GM23338 (cell line): ENCODE measurements at places on chromosomes 11 and 22.

GRCh38 chr11:72741429-72741833 is 10.8 kb downstream of the ARAP1 start:
- DNase-seq, result peak; percentile 45
- peaks cover 33% of the 10 kb centered on the region for H3K4me1 ChIP-seq
- H3K27ac ChIP-seq, result peak overlapping the region; percentile 92
- H3K4me3 ChIP-seq, result peak overlapping the region; percentile 17; the same call in 1 of the 2 replicates
- no peaks in the 10 kb centered on the region for H3K36me3 ChIP-seq
- H3K27me3 ChIP-seq, result no peaks in the 10 kb centered on the region

DNA sequence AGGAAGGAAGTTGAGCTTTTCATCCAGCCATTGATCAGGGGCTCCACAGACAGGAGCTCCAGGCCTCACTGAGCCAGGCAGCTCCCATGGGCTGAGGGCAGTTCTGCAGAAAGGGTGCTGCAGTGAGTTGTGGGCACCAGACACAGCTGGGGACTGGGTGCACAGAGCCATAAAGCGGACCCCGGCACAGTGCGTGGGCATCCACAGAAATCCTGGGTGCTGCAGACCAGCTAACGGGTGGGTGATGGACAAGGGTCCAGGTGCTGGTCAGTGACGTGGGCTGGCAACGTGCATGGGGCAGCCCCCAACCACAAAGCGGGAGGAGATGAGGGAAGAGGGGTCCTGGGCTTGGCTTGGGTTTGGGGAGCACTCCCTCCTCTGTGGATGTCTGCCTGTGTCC is 19.4 kb upstream of the GAL start:
- H3K27ac ChIP-seq, result no peak overlapping the region
- H3K36me3 ChIP-seq, result no peaks in the 10 kb centered on the region

DNA sequence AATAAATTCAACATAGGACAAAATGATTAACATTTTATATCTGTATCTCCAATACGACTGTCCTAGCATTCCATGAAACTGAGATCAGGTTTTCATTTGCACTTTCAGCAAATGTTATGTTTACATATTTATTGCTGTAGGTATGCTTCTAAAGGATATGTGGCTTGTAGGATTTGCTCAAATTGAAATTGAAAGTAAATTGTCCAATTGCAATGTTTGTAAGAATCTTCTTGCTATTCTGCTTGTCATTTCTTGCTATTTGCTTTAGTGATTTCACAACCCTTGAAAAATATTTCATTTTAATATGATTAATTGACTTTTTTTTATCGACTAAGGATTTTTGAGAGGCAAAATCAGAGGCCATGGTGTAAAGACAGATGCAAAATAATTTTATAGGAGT is 904.2 kb upstream of the RAG2 start:
- no peak overlapping the region for H3K27ac ChIP-seq
- DNase-seq, result no peak
- H3K27me3 ChIP-seq, result no peaks in the 10 kb centered on the region

DNA sequence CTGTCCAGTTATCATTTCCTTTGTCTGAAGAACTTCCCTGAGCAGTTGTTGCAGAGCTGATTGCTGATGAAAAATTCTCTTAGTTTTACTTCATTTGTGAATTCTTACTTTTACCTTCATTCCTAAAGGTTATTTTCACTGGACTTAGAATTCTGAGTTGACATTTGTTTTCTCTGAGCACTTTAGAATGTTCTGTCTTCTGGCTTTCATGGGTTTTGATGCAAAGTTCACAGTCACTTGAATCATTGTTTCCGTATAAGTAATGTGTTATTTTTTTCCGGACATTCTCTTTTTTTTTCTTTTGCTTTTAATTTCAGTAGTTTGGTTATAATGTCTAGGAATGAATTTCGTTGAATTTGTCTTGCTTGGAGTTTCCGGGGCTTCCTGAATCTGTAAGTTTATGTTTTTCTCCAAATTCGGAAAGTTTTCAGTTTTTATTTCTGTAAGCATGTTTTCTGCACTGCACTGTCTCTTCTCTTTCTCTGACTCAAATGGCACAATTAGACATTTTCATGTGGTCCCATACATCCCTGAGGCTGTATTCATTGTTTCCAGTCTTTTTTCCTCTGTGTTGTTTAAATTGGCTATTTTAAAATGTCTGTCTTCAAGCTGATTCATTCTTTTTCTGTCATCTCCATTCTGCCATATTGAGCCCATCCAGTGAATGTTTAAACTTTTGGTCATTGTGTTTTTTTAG is 68.5 kb upstream of the NARS2 start:
- H3K27ac ChIP-seq, result no peak overlapping the region
- no peaks in the 10 kb centered on the region for H3K4me1 ChIP-seq
- no peak overlapping the region for H3K4me3 ChIP-seq

DNA sequence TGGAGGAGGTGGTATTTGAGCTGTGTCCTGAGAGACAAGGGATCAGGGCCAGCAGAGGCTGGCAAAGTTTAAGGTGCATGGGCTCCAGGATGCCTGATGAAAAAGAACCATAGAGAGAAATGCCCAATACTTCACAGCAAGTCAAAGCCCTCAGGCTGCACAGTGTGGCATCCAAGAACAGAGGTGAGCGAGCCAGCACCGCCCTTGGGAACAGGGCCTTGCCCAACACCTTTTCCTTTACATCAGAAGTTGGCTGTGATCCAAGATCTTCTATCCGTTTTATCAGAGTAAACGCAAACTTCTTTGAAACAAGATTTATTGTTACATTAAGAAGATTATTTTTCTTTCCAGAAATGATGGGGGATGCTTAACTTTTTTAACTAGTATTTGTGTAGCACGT is 1.4 kb downstream of the B3GNT6 start:
- H3K27me3 ChIP-seq, result peaks cover 22% of the 10 kb centered on the region
- no peak overlapping the region for H3K4me3 ChIP-seq
- H3K4me1 ChIP-seq, result peaks cover 7% of the 10 kb centered on the region; the same call in 1 of the 2 replicates
- H3K27ac ChIP-seq, result no peak overlapping the region

GRCh38 chr11:60767388-60767811 is 10.7 kb downstream of the MS4A15 start:
- H3K4me1 ChIP-seq, result no peaks in the 10 kb centered on the region
- H3K36me3 ChIP-seq, result no peaks in the 10 kb centered on the region
- H3K27ac ChIP-seq, result no peak overlapping the region
- H3K4me3 ChIP-seq, result no peak overlapping the region

DNA sequence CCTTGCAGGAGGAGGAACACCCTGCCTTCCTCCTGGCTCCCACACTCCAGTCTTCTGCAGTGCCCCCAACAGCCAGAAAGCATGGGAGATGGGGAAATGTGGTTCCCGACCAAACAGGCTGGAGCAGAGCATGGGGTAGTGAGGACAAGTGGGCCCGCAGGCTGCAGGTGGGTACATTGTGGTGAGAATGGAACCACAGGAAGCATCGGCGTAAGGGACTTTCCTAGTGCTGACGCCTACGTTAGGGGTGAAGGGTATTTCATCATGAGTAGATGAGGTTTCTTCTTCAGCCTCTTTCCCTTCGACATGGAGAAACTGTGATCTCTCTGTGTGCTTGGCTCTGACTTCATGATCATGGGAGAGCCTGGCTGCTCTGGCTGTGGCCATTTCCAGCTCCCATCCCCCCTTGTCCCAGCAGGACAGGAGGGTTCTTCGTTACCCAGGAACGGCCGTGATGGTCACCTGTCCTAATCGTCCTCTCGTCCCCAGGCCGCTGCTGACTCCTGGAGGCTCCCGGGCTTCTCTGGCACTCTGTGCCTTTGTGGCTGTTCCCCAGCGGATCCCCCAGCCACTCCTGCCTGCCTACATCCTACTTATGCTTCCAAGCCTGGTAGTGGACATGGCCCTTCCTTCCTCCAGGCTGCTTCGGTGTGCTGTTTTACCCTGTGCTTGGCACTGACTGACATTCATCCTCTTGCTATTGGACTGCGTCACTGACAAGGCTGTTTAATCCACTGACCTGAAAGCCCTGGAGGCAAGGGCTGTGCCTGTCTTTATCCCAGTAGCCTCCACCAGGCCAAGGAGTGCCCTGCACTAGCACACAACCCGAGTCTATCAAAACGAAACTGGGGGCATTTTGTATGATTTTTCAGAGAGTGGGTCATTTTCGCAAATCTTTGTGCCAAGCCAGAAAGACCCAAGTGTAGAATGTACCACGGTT is 65.2 kb upstream of the CECR2 start:
- 0 out of 2 replicates have a peak, but pooled peaks cover 10% of the 10 kb centered on the region for H3K4me1 ChIP-seq
- no peak for DNase-seq
- no peak overlapping the region for H3K27ac ChIP-seq
- no peaks in the 10 kb centered on the region for H3K36me3 ChIP-seq
- no peaks in the 10 kb centered on the region for H3K27me3 ChIP-seq

GRCh38 chr11:78000193-78000592 is 5.7 kb upstream of the INTS4 start:
- DNase-seq, result peak; percentile 92
- no peaks in the 10 kb centered on the region for H3K4me1 ChIP-seq
- H3K4me3 ChIP-seq, result no peak overlapping the region

- no peak overlapping the region for H3K4me3 ChIP-seq
- H3K27me3 ChIP-seq, result no peaks in the 10 kb centered on the region
- DNase-seq, result peak; percentile 47
- H3K36me3 ChIP-seq, result no peaks in the 10 kb centered on the region
- no peak overlapping the region for H3K27ac ChIP-seq
These were observed 2.1 kb downstream of the CLDN25 start for GRCh38 chr11:113781682-113782081.

- peaks cover 33% of the 10 kb centered on the region for H3K4me1 ChIP-seq
- DNase-seq, result peak; percentile 52
- H3K27me3 ChIP-seq, result no peaks in the 10 kb centered on the region
- no peaks in the 10 kb centered on the region for H3K36me3 ChIP-seq
These were observed 38.7 kb upstream of the LINC01488 start for GRCh38 chr11:69442807-69443137.

- DNase-seq, result no peak
- H3K27ac ChIP-seq, result no peak overlapping the region
- no peaks in the 10 kb centered on the region for H3K4me1 ChIP-seq
These were observed 65.5 kb downstream of the ME3 start for GRCh38 chr11:86606836-86607481.

DNA sequence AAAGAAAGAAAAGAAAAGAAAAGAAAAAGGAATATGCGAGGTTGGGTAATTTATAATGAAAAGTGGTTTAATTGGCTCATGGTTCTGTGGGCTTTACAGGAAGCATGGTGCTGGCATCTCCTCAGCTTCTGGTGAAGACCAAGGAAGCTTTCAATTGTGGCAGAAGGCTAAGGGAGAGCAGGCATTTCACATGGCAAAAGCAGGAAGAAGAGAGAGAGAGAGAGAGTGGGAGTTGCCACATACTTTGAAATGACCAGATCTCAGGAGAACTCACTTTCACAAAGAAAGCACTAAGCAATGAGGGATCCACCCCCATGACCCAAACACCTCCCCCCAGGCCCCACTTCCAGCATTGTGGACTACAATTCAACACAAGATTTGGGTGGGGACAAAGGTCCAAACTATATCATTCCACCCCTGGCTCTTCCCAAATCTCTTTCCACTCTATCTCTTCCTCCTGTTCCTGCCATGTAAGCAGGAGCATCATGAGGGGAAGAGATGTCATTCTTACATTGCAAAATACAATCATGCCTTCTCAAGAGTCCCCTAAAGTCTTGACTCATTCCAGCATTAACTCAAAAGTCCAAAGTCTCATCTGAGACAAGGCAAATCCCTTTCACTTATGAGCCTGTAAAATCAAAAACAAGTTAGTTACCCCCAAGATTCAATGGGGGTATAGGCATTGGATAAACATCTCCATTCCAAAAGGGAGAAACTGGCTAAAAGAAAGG is 38.9 kb downstream of the LINC01488 start:
- no peak for DNase-seq
- H3K27me3 ChIP-seq, result no peaks in the 10 kb centered on the region
- H3K4me3 ChIP-seq, result no peak overlapping the region
- no peaks in the 10 kb centered on the region for H3K36me3 ChIP-seq
- no peak overlapping the region; the same call in 1 of the 2 replicates for H3K27ac ChIP-seq

- H3K4me1 ChIP-seq, result 0 out of 2 replicates have a peak, but pooled peaks cover 3% of the 10 kb centered on the region
- no peak overlapping the region for H3K4me3 ChIP-seq
- no peak for DNase-seq
- no peaks in the 10 kb centered on the region for H3K36me3 ChIP-seq
- H3K27ac ChIP-seq, result no peak overlapping the region
- no peaks in the 10 kb centered on the region for H3K27me3 ChIP-seq
These were observed 720.1 kb downstream of the KCNA4 start for GRCh38 chr11:29296680-29297079.
